ENCODE measurements at places on chromosomes 5 and 9.
A peak's percentile ranks its signal among the peaks of the same experiment; 100 is the strongest.

DNA sequence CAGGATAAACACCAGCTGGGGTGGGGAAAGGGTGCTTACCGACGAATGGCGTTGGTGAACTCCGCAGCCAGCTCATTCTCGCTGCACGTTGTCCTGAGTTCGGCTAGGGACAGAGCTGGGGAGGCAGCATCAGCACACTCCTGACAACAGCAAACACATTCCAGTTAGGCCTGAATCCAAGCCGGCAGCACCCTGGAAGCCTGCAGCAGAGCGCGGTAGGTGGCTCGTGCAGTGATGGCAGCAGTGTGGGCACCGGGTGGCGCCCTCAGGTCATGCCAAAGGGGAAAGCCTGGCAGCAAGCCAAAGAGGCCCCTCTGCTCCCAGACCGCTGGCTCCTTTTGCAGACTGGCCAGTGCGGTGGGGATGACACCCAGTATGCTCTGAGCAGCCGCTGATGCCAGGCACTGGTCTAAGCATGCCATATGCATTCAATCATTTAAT, 66.9 kb downstream of the DCP2 start:
- no peak for DNase-seq

DNA sequence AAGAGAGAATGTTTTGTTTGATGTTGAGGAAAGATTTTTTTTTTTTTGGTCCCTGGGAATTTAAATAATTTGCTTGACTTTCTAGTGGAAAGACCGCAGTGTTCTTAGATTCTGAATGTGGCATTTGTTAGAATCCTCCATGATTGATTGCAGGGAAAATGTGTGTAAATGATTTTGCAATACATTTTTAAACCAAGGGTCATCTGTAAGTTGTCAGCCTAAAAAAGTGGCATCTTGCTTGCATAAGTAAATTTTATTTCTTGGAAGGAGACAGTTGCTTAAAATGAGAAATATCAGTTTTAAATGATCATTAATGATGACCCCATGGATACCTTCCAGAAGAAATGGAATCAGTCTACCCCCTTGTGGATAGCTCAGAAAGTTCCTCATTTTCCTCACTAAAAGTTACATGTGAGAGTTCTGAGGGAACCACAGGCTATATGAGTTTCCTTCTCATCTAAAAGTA, 105.1 kb upstream of the SLC25A48 start:
- no peak for DNase-seq

DNA sequence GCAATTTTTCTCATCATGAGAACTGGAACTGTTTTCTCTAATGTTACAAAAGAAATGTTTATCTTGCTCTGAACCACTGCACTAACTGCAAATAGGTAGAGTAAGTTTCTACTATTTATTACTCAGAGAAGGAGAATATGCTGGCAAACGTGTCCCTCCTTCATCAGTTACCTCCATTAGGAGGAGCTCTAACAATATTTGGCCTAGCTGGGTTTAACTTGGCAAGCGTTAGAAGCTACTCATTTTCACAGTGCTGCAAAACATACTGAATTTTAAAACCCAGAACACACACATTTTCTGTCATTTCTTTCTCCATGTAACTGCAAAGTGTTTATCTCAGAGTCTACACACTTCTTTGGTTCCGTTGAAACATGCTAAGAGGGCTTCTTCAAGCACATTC, 101.0 kb upstream of the GABRG2 start:
- no peak for DNase-seq

- no peak for DNase-seq
Measured at GRCh38 chr5:19301271-19301670, 686.7 kb downstream of the CDH18 start.

DNA sequence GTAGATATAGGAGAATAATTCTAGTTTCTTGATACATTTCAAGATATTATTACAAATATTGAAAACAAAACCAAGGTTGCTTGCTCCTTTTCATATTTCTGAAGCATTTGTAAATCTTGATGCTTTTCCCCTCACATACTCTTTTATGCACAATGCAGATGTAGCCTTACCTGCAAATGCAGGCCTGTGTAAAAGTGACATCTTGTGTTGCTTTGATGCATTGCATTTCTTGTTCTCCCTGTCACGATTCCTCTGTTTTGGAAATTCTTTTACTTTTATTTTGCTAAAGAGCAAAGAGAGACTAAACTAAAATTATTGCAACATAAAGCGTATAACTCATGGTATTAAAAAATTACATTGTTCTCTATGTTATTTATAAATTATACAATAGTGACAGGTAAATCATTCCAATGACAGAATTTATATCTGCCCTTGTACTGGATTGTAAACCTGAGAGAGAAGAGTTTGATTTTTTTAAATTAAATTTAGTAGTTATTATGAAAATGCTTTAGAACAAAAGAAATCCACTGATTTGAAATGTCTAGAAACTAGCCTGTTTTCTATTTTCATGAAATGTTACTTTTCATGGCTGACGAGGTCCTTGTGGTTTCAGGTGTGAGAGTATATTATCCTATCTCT, 970.0 kb downstream of the MAT2B start:
- no peak for DNase-seq

GRCh38 chr5:40679913-40680681, at the start of gene PTGER4:
TSS of gene PTGER4 (plus strand) at chr5:40679915. CDS start at chr5:40680994, 1,079 bp downstream.
- no peak for DNase-seq

- no peak for DNase-seq
Measured at GRCh38 chr5:146717951-146718350, 160.6 kb downstream of the PPP2R2B start.

DNA sequence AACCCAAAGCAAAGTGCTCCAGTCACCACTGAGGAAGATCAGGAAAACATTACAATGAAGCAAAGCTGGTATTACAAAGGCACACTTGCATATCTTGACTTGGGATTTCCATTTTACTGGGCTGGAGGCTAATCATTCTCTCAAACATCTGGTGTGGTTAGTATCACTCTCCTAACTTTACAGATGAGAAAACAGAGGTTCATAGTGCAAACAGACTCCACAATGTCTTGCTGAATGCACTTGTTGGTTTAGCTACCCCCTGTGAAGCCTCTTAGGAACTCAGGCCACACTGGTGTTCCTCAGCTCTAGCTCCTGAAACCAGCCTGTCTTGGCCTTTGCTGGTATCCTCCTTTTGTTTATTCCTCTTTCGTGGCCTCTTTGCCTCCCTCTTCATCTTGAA, 29.5 kb upstream of the SMAD5 start:
- DNase-seq = no peak

DNA sequence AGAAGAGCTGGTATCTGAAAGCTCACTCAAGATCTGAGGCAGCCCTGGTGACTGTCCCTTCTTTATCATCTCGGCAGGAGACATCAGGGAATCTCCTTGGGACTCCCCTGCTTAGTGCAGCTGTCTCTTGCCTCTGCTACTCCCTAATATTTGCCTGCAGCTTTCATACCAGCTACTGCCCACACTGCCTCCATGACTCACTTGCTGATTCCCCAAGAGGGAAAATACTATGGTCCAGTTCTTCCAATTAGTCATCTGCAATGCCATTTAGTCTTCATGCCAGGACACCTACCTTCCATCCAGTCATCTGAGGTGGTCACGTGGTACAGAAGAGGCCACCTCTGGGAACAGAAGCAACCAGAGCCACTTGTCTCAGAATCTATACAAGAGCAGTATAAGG, 270.8 kb downstream of the NTRK2 start:
- DNase-seq = no peak

- DNase-seq = no peak
Measured at GRCh38 chr9:32881948-32882347, 98.6 kb downstream of the TMEM215 start.

DNA sequence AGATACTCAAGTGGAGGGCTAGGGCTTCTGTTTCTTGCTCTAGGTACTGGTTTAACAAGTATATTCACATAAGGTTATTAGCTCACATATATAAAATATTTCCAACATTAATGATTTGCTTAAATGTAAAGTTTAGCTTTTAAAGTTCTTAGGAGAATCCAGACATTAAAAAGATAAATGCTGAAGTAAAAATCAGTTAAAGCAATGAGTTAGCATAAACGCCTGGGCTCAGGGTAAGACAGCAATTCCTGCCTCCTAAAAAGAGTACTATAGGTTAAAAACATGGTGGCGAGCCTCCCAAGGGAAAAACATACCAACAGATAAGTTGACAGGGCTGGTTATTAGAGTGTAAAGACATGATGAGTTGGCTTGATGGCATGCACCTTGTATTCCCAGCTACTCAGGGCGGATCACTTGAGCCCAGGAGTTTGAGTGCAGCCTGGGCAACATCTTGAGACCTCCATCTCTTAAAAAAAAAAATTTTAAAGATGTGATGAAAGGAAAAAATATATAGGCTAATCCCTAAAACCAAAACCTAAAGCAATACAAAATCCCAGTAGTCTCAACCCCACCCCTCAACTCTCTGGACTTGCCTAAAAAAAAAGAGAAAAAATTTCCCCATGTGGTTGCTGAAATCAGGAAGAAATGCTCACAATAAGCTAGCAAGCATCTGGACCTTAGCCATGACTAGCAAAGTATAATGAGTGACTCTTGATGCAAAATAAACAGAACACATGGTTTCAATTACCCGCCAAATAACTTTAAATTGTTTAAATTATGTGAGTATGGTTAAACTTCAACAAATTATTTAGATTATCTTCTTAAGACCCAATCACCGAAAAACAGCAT, 3.6 kb downstream of the GOLPH3 start:
- no peak for DNase-seq

- no peak for DNase-seq
Measured at GRCh38 chr5:1503241-1504068, 20.3 kb downstream of the LPCAT1 start.

- DNase-seq = peak; percentile 52
Measured at GRCh38 chr9:70411930-70412831, 2.3 kb downstream of the KLF9 start.

GRCh38 chr9:127358770-127359169, 38.2 kb upstream of the SLC2A8 start:
- DNase-seq = no peak

DNA sequence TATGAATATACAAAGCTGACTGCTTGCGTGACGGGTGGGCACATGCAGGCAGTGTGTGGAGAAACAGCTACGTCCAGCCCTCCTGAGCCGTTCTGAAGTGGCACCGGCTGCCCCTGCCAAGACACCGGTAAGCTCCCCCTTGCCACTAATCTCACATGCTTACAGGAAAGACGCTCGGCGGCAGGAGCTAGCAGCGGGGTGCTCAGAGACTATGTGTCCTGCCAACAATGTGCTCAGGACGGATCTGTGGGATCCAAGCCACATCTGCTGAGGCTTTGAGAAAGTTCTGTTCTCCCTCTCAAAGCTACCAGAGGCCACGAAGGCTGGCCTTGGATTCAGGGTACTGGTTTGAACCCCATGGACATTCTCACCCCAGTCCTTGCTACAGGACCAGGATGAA, 157.2 kb upstream of the PHYKPL start:
- DNase-seq = no peak

DNA sequence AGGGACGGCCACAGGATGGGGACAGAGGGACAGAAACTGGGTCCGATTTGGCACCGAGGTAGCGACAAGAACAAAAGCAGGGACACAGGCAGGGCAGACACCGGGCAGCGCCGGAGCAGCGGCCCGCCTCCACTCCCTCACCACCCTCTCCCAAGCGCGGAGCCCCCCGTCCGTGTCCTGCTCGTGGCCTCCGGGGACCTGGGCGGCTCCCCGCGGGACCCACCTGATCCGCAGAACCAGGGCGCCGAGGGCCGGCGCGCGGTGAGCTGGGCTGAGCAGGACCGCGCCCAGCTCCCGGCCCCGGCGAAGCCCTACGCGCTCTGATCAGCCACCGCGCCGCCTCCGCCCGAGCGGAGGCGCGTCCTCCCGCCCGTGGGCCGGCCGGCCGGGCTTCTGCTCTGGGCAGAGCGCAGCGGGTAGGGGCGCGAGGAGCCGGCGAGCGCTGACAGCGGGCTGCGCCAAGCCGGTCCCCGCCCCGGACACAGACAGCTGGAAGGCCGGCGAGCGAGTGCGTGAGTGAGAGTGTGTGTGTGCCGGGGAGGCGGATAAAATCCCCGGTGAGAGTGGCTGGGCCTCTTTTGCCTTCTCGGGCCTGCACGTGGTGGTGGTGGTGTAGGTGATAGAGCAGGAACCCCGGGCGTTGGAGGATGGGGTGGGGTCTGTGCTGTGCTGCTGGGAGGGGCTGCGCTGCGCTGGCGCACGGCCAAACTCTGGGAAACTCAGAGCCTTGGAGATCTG, at the start of gene GGTA1:
Gene GGTA1, minus strand, starts transcription at position 418 of the 738 bp plus-strand sequence. CDS start 31,922 bp downstream, outside the sequence.
- DNase-seq = no peak

DNA sequence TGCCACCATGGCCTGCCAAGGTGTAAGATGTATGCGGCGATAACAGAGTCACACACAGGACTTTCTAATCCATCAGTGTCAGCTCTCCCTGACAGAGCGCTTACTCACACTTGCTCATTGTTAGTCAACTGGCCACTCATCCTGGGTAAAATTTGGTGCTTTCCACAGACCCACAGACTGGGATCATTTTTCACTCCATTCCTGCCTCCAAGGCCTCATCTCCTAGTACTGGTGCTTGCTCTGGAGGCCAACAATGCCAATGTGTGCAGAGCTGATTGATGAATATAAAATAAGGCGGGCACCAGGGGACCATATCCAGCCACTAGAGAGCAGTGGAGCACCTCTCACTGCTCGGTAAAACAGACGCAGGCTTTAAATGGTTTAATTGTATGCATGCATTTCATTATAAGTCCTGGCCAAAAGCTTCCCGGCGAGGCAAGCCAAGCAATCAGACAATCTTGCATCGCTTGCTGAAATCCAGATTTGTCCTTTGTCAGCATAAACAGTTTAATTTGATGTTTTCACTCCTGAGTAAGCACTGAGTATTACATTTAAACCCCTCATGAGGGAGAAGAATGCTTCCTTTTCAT, 22.3 kb downstream of the PSMB7 start:
- no peak for DNase-seq

DNA sequence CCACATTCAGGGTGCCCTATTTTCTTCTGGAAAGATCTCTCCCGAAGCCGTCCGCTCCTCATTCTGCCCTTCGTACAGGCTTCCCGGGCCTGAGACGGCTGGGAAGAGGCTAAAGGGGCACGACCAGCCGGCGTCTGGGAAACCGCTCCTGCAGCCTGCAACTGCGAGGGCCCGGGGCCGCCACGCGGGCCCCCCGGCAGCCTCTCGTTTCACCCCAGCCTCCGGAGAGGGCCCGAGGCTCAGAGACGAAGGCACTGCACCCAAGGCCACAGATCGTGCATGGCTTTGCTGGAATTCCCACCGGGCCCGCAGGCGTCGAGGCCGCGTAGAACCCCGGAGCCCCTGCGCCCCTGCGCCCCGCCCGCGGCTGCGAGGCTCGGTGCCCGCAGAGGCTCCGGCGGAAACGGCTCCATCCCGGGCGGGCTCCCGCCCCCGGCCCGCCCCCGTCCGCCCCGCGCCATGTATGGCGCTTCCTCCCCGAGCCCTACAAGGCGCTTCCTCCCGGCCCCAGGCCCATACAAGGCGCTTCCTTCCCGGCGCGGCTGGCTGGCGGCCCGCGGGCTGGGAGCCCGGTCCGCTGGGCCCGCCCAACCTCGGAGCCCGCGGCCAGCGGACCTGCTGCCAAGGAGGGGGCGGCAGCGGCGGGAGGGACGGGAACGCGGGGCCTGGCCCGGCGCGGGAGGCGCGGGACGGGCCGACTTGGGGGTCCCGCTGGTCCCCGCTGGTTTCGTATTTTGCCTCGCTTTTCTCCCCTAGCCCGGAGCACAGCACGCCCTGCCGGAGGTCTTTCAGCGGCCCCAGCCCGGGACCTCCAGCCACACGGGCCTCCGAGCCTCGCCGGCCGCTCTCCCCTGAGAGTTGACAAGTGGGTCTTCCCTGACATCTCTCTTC, 26.6 kb downstream of the EGR1 start:
- DNase-seq = peak; percentile 52

GRCh38 chr5:132019857-132020555, 8.5 kb upstream of the ACSL6 start:
- DNase-seq = peak; percentile 47
